ENCODE measurements at places on chromosomes 2 and 18. TPM values are rescaled to one million over a fixed set of nuclear protein-coding genes. Genes with fewer than 3 reads are reported as not detected.

SLC11A1 gene
- 0.09 TPM for total RNA-seq

HRH4 gene
- total RNA-seq: not detected

PLB1 gene
- 0.39 TPM for total RNA-seq

COMMD1 gene
- total RNA-seq: 35.0 TPM

SFTPB gene
- not detected for total RNA-seq

REG1B gene
- not detected for total RNA-seq

CXCR1 gene
- not detected for total RNA-seq

SERPINB4 gene
- total RNA-seq: not detected
